ENCODE measurements at places on chromosomes 6 and 20.

DNA sequence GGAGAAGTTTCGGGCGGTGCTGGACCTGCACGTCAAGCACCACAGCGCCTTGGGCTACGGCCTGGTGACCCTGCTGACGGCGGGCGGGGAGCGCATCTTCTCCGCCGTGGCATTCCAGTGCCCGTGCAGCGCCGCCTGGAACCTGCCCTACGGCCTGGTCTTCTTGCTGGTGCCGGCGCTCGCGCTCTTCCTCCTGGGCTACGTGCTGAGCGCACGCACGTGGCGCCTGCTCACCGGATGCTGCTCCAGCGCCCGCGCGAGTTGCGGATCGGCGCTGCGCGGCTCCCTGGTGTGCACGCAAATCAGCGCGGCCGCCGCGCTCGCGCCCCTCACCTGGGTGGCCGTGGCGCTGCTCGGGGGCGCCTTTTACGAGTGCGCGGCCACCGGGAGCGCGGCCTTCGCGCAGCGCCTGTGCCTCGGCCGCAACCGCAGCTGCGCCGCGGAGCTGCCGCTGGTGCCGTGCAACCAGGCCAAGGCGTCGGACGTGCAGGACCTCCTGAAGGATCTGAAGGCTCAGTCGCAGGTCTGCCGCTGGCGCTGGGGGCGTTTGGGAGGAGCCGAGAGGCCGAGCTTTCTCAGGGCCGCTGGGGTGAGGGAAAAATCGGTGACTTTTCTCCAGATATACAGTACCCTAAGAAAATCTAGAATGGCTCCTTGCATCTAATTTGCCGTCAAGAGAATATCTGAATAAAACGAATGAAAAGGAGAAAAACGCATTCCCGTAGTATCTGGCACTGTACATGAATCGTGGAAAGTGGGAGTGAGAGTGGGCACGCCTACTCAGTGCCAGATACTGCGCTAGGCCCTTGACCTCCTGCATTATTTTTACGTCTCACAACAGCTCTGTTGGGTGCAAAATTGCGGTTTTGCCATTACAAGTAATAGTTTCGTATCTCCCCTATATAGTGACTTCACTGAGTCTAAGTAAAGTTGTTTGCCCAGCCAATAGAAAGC lies 1.0 kb downstream of the CALHM6 start:
- DNase-seq = no peak

DNA sequence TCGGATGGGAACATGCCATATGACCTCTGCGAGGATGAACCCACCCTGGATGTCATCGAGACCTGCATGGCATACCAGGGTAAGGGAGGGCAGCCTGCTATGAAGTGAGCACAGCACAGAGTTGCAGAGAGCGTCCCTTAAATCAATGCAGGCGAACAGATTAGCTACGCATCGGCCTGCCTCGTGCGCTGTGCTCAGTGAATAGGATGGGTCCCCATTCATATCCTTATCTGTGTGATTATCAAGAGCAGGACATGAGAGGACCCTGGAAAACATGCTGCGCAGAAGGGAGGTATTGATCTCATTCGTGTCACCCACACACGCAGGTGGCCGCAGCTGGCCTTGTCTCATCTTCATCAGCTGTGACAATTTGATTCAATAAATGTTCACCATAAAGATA lies 25.6 kb upstream of the FAM83D start:
- DNase-seq = no peak

- peak; percentile 53 for DNase-seq
Measured at GRCh38 chr20:35663516-35664465, 909 bp downstream of the CPNE1 start.

GRCh38 chr6:23732521-23732920 lies 393.5 kb upstream of the NRSN1 start:
- no peak for DNase-seq

DNA sequence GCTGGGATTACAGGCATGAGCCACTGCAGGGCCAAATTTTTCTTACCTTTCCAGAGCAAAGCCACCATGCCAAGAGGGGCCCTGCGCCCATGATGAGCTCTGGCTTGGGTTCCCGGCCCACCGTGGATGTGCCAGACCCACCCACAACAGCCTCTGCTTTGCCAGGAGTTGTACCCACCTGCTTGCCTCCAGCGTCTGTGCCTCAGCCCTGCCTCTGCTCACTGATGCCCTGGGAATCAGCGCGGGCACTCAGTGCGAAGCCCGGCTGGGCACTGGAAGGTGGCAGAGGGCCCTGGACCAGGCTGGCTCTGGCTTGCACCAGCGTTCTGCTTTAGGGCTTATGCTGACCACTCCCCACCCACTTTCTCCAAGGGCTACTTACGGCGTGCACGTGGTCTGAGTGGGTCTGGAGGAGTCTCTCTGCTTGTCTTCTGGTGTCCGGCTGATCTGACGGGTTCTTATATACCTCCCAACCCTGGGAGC lies at the start of gene MLN:
MLN (minus strand) TSS at position 433 of the 483 bp plus-strand sequence. CDS start 2,840 bp downstream, outside the sequence.
- no peak for DNase-seq

- no peak for DNase-seq
Measured at GRCh38 chr6:99434702-99435530, 9.8 kb upstream of the PNISR start.

GRCh38 chr20:21234806-21235483 lies 68.2 kb upstream of the XRN2 start:
- DNase-seq = no peak

- no peak for DNase-seq
Measured at GRCh38 chr20:61760321-61760720, 305.4 kb downstream of the TAF4 start.

DNA sequence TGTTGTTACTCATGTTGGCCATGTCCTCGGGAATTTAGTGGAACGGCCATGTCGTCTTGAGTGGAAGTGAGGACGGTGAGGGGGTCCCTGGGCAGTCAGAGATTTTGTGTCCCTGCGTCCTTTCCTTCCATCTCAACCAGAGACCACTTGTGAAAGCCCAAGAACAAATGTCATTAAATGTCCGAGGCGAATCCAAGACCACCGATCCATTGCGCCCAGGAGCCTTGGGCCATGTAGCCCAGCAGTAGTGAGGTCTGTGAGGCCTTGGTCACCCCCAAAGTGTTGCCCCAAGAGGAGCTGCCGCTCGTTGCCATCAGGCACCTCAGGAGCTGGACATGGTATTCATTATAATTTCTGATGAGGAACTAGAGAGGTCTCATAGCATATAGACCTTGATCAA lies 17.4 kb upstream of the MICB start:
- DNase-seq = no peak

GRCh38 chr20:40532103-40532502 lies 156.9 kb downstream of the MAFB start:
- no peak for DNase-seq

DNA sequence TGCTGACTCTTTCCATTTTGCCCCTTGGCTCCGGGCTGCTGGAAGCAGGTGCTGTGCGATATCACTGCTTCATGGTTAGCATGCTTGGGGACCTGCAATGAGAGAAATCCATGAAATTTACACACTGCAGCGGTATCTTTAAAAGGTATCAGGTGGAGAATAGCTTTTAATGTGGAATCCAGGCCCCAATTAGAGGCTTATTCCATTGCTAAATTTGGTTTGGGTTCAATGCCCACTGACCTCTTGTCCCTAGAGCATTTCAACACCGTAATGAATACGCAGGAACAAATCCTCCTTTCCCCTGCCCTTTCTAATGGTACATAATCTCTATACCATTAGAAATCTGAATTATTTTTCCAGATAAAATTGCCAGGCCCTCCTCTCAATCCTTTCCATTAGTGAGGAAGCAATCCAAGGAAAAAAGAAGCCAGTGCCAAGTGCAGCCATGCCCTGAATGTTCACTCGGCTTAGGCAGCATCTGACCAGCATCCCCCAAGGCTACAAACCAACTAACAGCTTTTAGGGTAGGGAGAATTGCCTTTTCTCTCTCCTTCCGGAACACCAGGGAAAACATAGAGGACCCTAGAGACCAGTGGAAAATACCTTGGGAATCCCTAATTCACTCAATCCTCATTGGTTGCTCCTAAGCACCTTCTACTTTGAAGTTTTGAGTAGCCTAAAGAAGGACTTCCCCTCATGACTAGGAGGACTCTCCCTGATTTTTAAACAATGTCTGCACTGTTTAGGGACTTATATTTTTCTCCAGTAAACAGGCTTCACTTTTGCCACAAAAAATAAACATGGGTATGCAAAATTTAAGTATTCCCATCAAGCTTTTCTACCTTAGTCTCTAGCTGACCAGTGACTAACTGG lies 143.1 kb downstream of the QRSL1 start:
- DNase-seq = no peak

DNA sequence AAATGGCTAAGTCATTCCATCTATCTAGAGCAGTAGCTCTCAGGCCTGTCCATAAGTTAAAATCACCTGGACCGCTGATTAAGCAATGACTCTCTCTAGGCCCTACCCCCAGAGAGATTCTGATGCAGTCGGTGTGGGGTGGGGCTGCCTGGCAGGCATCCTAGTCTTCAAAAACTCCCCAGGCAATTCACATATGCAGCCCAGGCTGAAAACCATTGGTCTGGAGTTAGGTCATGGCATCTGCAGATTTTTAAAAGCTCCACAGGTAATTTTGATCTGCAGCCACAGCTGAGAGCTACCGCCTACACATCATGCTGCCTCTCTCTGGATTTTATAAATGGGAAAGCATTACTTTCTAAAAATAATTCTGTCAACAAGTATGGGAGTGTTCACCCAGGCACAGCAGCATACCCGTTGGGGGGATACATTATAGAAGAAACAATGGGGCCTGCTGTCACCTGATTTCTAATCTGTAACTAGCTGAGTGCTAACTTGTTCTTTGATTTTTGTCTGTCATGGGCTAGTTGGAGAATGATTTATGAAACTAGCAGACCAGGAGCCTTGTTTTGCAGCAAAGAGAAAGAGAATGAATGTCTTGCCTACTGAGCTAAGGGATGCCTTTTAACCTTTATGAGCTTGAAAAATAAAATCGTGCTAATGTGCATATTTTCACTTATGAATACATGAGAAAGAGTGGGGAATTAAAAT lies 44.1 kb upstream of the ATXN1 start:
- DNase-seq = no peak

DNA sequence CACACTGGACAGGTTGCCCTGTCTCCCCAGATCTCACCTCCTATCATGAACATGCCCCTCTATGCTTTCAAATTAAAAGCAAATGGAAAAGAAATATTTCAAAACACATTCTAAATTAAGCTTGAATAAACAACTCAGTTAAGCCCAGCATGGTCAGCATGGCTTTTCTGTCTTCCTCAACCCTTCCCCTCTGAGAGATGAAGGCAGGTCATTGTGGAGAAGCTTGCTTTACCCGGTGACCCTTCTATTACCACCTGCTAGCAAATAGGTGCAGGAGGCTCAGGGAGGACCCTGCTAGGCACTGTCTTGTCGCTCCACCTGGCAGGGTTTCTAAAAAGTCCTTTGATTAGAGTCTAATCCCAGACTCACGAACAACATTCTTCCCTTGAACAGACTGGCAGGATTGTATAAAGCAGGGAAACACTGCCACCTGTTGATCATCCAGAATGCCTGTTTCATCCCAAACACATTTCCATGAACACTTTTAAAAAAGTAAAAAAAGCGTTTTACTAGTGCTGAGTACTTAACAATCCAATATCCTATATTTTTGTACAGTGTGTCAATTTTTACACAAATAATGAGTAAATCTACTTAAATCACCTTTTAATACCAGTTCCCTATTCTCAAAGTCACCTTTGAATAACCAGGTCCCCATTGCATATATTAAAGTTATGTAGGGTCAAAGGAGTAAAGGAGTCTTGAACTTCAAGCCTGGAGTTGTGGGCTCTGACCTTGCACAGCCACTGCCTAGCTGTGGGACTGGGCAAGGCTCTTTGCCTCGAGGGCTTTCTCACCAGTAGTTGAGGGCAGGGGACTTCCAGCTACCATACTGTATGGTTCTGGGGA lies 75.5 kb downstream of the GPR6 start:
- no peak for DNase-seq

Measured in prostate gland (tissue), 2 donors.